Anterior cingulate cortex (tissue), 58 donors: ENCODE measurements at places on chromosomes 11 and 22.

GRCh38 chr11:71991494-71991893 is 7.2 kb upstream of the IL18BP start:
- no peak for DNase-seq

DNA sequence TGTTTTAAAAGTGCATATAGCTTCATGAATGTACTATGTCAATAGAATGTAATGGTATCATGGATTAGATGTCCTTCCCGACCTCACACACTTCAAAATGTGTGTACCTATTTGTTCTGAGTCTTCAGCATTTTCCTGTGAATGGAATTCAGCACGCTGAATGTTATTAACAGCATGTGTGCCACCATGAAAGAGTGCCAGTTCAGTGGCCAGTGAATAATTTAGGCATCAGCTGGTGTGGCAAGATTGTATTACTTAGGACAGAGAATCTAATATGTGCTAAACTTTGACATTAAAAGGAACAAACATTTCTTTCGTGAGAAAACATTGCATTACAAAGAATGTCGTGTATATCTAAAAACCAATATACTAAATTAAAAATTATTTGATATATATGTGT is 46.4 kb downstream of the HIPK3 start:
- no peak for DNase-seq

GRCh38 chr11:4050138-4050537 is 44.5 kb upstream of the RRM1 start:
- DNase-seq: no peak

DNA sequence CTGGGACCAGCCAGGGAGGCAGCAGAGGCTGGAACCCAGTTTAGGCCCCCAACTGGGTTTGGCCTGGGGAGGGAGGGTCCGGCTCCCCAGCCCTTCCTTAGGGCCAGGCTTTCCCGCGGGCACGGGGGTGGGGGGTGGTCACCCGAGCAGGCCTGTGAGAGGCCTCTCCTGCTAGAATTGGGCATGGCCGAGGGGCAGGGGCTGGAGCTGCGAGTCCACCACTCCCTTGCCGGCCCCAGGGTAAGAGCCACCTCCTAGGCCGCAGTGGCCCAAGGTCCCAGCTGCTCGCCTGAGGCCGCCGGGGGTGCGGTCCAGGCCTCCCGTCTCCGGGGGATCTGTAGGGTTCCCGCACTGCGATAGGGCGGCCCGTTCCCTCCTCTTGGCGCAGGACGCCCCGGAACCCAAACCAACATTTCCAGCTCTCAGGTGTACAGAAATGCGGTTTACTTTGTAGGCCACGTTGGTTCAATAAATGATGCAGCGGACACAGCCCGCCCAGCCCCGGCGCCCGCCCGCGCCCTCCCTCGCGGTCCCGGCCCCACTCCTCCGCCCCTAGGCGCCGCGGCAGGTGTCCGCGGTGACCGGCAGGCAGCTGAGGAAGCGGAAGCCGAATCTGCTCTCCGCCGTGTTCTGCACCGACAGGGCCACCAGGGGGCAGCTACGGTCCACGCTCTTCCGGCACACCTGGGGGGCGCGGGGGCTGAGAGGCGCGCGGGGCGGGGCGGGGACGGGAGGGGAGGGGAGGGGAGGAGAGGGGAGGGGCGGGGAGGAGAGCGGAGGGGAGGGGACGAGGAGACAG is 5.9 kb downstream of the LMNTD2 start:
- DNase-seq: no peak

DNA sequence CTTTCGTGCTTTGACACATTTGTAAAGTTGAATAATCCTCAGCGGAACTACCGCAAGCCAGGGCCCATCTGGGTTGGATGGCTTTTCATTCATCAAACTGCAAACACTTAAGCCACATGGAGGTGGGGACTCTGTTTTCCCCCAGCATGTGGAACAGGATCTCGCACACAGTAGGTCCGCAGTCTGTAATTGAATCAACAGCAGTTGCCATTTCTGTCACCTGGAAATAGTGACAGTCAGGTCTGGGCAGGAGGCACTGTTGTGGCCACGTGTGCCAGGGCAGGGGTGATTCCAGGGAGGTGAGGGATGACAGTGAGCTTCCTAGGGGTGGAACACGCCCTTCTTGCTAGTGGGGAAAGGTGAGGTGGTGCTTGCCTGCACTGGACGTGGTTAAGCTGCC is 50.7 kb upstream of the ANO1 start:
- no peak for DNase-seq

GRCh38 chr22:43627485-43628213 is 184.5 kb downstream of the EFCAB6 start:
- DNase-seq: no peak

DNA sequence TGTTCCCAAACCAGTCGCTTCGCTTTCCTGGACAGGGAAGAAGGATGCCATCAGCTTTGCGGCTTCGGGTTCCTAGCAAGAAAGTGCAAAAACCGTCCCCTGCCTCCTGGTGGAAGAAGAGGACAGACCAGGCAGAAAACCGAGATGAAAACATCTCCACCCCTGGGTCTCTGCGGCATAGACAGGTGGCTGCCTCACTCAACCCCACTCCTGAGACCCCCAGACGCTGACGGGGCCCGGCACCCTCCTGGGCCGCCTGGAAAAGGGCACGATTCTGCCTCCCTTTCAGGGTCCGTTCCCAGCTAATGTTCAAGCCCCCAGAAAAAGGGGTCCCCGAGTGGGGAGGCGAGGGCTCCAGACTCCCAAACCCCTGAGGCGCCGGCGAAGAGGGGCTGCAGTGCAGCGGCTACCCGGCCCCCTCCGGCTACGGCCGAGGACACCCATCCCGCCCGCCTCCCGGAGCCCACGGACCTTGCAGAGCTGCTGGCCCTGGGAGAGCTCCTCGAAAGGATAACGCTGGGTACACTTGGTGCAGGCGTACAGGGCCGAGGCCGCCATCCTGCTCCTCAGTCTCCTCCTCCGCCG is 569 bp downstream of the FAM76B start:
- DNase-seq: no peak
